ENCODE measurements at places on chromosomes 4 and X.

DNA sequence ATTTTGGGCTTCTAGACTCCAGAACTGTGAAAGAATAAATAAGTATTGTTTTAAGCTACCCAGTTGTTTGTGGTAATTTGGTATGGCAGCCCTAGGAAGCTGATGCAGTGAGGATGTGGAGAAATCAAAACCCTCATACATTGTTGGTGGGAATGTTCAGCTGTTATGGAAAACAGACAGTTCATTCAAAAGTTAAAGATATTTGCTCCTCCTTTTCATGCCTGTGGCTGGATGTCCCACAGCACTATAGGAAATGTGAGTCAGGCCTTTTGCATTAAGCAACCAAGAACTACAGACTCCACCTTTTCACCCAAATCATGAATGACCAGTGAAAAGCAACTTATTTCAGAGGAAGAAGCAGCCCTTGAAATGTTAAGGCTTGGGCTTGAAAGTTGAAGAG, 6.7 kb downstream of the BBS12 start:
- DNase-seq: no peak

GRCh38 chrX:20224814-20225487, 41.8 kb downstream of the RPS6KA3 start:
- no peak for DNase-seq

DNA sequence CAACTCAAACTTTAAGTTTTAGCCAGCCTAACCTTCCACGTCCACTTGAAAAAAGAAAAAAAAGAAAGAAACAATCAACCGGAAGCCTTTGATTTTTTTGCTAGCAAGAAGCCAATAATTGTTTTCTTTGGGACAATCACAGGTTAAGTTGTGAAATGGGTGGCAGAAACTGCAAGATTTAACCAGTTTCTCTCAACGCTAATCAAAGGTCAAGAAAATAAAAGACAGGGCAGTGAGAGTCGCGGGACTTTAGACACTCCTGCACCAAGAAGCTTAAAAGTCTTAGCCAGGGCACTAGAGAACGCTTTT, 1.0 kb downstream of the ACSL1 start:
- no peak for DNase-seq

DNA sequence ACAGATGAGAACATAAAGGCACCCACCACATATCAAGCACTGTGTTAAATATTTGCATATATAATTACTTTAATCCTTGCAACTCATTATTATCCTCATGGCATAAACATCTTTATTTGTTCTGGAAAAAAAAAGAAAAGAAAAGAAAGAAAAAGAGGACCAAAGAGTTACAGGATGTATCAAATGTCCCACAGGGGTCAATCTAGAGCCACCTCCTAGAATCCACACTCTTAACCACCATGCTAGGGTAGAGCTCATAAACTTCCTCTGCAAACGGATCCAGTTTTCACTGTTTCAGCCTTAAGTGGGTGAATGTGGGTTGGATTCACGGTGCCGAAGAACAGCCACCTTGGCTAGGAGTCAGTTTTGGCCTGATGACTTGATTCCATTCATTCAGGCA, 171.1 kb upstream of the PPARGC1A start:
- no peak for DNase-seq

DNA sequence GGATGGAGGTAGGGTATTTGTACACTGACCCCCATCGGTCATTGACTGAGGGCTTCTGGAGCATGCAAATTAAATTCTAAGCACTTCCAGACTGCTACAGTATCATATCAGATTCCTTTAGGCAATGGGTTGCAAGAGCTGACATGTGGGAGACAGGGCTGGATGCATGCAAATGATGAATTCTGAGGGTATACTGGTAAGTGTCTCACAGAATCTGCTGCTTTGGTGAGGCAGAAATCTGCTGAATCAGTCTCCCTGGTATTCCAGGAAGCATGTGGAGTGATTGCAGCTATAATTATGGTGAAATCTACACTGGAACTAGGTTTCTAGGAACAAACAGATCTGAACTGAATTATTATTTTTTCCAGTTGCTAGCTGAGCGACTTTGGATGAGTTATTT, 684.9 kb upstream of the MAGEB2 start:
- DNase-seq: no peak

- no peak for DNase-seq
Observed at GRCh38 chr4:76388160-76388908, 32.6 kb downstream of the CCDC158 start.

DNA sequence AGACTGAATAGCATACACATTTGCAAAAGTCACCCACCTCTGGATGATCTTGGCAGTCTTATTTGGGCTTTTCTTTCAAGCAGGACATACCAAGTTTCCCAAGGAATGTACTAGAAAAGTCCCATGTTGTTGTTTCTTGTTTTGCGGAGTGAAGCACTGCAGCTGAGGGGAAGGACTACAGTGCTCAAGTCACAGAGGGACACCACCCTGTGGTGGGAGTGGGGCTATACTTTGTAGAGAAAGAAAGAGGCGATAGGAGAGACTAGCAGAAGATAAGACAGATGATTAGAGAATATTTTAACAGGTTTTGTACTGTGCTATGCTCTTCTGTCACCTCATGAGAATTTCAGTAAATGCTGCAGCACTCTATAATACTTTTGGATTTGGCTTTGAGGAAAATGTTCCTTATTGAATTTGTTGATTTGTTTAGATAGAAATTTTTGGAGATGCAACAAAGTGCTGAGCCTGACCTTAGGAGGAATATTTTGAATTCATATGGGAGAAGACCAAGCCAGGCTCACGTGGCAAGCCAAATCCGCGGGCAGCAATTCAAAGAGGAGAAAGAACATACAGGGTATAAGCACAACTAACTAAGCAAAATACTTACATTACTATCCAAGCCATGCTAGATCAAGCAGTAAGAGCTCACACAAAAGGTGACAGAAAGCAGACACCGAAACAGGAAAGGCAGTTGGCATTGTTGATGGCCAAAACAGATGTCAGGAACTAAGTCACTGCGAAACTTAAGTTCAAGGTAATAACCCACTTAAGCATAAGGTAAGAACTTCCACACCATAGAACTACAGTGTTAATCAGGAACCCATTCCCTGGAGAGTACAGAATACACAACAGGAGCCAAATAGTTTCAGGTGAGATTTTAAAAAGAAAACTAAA, 280.3 kb upstream of the INTU start:
- no peak for DNase-seq

- no peak for DNase-seq
Observed at GRCh38 chr4:104944596-104944995, 202.1 kb upstream of the TET2 start.

GRCh38 chr4:11111876-11112275, 316.8 kb downstream of the HS3ST1 start:
- no peak for DNase-seq

DNA sequence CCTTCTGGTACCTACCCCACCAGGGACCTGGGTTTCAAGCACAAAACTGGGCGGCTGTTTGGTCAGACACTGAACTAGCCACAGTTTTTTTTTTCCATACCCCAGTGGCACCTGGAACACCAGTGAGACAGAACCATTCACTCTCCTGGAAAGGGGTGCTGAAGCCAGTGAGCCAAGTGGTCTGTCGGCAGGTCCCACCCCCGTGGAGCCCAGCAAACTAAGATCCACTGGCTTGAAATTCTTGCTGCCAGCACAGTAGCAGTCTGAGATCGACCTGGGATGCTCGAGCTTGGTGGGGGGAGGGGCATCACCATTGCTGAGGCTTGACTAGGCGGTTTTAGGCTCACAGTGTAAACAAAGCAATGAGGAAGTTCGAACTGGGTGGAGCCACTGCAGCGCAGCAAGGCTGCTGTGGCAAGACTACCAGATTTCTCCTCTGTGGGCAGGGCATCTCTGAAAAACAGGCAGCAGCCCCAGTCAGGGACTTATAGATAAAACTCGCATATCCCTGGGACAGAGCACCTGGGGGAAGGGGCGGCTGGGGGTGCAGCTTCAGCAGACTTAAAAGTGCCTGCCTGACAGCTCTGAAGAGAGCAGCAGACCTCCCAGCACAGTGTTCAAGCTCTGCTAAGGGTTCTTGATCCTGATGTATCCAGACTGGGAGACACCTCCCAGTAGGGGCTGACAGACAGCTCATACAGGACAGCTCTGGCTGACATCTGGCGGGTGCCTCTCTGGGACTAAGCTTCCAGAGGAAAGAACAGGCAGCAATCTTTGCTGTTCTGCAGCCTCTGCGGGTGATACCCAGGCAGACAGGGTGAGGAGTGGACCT, 223.0 kb downstream of the COX18 start:
- no peak for DNase-seq

DNA sequence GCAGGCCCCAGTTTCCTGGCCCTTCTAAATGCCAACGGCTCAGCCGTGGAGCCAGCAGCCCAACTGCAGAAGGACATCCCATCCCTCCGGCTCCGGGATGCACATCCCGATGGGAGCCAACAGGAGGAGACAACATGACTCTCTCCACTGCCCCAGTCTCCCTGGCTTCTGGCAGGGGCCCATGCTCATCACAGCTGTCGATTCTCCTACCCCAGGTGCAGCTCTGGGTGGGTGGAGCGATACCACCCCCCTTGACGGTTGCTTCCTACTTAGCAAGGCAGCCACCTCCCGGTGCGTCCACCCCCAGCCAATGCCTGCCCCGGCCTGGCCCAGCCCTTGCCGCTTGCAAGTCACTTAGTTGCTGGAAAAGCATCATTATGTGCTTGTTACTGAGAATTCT, 19.5 kb downstream of the ZNF275 start:
- DNase-seq: no peak

Measured in nucleus accumbens (tissue), 56 donors.